ENCODE measurements at places on chromosomes 7 and 10.

DNA sequence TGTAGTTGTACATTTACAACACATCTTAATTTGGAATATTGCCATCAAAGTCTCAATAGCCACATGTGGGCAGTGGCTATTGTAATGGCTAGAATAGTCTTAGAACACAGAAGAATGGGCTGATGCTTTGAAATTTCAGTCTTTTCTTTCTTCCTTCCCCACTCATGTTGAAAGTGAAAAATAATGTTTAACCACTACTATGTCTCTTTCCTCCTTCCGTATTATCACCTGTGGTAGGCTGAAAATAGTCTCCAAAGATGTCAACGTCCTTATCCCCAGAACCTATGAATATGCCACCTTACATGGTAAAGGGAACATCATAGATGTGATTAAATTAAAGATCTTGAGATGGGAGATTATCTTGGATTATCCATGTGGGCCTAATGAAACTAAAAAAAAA lies 154.0 kb downstream of the SUGCT start:
- no peak for DNase-seq

DNA sequence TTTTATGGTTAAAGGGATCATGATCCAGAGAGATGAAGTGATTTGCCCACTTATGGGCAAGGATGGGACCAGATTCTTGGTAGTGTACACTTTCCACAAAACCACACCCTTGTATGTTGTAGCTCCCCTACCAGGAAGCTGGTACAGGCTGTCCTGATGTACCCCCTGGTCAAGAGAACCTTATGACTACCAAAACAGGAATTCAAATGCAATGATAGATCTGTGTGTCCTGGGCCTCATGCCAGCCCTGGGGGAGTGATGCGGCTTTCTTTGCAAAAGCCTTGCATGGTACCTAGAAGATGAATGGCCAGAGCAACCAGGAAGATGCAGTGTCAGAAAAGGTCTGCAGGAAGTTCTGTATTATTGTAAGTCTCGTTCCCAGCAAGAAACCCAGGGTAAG lies 94.9 kb upstream of the AGK start:
- no peak for DNase-seq

DNA sequence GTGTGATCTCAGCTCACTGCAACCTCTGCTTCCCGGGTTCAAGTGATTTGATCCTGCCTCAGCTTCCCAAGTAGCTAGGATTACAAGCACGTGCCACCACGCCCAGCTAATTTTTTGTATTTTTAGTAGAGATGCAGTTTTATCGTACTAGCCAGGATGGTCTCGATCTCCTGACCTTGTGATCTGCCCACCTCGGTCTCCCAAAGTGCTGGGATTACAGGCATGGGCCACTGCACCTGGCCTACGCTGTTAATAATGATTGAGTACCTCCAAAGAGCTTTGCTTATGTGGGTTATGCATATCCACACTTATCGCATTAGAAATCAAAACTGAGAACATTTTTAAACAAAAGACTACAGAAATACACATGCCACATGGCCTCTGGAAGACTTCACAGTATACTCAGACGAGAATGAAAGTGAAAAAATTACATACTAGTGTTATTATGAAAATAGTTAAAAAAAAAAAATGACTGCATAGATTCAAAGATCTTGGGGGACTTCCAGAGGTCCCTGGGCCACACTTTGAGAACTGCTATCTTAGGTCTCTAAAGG lies 25.4 kb downstream of the RPP38 start:
- peak; percentile 28 for DNase-seq

GRCh38 chr10:117472872-117473271 lies 69.7 kb upstream of the EMX2 start:
- peak; percentile 9 for DNase-seq

GRCh38 chr10:37680243-37680683 lies 177.1 kb downstream of the ZNF248 start:
- no peak for DNase-seq

DNA sequence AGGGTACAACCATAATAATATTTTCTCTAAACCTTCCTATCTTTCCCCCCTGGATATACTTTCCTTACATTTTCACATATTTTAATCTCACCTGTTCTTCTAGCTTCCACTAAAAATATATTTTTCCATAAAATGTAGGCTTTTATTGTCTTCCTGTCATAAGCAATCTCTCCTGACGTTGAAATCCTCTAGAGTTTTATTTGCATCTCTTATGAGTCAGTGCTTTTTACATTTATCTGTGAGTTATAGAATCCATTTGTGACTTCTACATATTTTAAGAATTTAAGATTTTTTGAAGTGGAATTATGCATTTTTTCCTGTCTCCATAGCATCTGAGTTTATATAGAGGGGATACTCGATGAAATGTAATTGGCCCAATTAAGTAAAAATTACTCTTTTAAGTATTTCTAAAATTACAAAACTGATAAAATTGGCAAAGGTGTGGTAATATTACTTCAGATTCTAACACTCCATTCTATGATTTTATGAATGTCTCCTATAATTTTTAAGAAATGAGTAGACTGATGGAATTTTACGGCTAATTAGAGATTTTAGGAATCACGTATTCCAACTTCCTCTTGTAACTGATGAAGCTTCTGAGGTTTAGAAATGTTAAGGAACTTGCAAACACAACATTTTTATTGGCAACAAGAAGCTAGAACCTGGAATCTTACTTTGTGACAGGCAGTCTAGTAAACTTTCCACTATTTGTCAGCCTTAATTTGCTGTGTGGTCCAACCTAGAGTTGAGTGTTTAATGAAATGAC lies 422.9 kb upstream of the SEMA3A start:
- DNase-seq: no peak

DNA sequence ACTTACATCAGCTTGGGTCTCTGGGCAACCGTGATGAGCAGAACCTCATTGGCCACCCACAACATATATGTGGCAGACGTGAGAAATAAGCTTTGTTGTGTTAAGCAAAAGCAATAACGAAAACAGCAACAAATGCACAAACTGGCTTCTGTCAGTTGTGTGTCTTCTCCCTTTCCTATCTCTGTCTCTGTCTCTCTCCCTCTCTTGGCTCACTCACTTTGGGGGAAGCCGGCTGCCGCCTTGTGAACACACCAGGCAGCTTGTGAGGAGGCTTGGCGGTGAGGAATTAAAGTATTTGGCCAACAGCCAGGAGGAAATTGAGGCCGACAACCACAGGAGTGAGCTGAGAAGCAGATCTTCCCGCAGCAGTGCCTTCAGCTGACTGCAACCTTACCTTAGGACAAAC lies 21.9 kb upstream of the CDCA7L start:
- no peak for DNase-seq

DNA sequence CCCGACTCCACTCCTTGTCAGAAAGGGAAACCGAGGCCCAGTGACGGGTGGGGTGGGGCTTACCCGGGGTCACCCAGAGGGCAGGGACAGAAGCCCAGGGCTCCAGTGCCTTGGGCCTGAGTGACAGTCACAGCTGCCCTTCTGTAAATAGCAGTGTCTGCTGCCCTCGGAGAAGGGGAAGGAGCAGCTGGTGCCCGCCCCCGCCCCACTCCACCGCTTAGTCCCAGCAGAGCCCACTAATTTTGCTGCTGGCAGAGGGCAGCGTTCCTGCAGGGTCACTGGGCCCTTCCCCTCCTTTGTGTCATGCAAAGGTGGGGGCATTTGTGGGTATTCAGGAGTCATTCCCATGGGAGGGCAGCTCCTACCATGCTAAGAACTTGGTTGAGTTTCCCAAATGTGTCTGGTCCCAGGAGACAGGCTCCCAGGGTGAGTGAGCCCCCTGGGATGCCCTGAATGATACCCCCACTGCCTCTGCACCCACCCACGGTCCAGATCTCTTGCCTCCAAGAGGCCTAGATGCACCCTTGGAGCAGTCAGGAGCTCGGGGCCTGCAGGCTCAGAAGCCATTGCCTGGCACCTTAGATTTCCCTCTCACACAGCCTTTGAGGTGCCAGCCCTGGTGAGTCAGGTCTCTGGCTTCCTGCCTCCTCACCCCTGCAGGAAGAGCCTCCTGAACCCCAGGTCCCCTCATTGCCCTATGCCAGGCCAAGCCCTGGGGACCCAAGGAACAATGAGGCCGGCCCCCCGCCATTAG lies 17.2 kb downstream of the SH2B2 start:
- no peak for DNase-seq

DNA sequence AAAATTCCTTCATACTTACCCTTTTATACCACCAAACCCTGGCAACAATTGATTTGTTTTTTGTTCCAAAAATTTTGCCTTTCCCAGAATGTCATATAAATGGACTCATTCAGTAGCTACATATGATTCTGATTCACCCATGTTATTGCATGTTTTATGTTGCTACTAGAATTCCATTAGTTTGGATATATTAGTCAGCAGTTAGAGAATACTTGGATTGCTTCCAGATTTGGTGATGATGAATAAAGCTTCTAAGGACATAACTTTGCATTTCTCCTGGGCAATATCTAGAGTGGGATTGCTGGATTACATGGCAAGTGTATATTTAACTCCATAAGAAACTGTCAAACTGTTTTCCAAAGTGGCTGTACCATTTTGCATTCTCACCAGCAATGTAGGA lies 806.9 kb downstream of the DNAJB9 start:
- no peak for DNase-seq

DNA sequence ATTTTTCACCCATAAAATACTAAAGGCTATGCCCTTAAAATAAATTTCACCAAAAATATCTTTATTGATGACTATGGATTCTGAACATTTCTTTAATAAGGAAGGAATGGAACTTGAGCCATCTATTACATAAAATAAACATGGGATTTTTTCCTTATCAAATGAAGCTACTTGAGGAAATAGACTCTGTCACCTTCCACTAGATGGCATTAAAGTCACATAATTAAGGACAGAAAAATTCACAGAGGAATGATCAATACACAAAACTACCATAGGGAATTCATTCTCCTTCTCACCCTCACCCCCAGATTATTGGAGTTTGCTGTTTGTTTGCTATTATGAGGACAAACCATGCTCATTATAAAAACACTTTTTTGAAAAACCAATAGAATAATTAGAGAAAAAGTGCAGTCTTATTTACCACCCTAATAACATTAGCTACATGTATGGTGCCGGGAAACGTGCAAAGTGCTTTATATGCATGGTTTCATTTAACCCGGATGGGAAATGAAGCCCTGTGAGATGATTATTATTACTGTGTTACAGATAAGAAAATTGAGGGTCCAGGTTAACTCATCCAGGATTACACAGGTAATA lies 21.1 kb upstream of the FOXI2 start:
- DNase-seq: no peak
